GM13977 (cell line): ENCODE measurements at places on chromosomes 3 and 15.

GRCh38 chr15:77239882-77240608 is 169.1 kb upstream of the TSPAN3 start:
- DNase-seq, result no peak

- DNase-seq, result no peak
Observed at GRCh38 chr3:139540651-139541531, 1.3 kb upstream of the RBP1 start.

- DNase-seq, result no peak
Observed at GRCh38 chr15:52738311-52738710, 51.8 kb downstream of the ONECUT1 start.

DNA sequence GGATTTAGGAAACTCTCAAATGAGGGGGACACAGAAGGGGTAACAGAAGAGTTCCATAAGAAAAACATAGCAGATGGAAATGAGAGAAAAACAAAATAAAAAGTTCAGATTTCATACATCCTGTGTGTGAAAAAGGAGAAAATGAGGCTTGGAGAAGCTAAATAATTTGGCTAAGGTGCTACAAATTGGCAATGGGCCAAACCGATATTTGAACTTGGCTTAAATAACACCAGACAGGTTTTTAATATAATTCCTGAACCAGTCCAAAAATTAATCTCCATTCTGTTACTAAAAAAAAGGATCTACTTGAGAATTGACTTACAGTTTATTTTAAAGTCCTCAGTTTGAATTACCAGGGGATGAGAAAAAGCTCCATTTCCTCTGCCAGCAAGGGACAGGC is 342.9 kb upstream of the DPH6 start:
- DNase-seq, result no peak
